Fibroblast of skin of back (primary cell): ENCODE measurements at places on chromosomes 16 and 17.

DNA sequence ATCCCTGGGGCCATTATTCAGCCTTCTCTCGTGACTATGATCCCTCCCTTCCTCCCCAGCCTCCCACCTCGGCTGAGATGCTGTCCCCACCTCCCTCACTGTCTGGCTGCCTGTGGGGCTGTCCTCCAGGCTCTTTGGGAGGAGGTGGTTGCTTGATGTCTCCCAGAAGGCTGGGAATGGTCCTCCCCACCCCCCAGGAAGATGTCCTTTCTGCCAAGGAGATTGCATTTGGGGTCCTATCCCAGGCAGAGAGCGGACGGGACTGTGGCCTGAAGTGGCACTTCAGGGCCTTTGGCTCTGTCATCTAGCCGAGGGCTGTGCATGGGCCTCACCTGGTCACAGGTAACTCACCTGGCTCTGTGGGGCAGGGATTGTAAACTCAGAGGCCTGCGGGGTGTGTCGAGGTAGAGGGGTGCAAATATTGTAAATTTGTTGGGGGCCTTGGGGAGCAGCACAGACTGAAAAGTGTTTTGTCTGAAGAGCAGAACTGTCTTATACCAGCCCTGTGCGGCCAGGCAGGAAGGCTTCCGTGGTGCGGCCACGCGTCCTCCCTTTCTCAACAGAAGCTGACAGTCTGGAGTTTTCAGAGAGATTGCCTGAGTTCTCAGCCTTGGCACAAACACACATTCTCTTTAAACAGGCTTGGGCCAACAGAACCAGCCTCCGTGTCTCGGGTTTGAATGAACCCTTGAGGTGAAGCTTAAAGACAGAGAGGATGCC is 177.9 kb downstream of the SEC14L1 start:
- peak; percentile 50 for DNase-seq

DNA sequence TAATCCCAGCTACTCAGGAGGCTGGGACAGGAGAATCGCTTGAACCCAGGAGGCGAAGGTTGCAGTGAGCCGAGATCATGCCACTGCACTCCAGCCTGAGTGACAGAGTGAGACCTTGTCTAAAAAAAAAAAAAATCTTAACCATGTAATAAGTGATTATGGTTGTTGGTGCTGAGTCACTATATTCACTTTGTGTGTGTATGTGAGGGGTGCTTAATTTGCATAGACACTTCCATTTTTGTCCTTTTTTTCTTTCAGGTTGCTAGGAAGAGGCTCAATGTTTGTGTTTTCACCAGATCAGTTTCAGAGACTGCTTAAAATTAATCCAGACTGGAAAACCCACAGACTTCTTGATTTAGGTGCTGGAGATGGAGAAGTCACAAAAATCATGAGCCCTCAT is 18.2 kb downstream of the METTL9 start:
- no peak for DNase-seq

DNA sequence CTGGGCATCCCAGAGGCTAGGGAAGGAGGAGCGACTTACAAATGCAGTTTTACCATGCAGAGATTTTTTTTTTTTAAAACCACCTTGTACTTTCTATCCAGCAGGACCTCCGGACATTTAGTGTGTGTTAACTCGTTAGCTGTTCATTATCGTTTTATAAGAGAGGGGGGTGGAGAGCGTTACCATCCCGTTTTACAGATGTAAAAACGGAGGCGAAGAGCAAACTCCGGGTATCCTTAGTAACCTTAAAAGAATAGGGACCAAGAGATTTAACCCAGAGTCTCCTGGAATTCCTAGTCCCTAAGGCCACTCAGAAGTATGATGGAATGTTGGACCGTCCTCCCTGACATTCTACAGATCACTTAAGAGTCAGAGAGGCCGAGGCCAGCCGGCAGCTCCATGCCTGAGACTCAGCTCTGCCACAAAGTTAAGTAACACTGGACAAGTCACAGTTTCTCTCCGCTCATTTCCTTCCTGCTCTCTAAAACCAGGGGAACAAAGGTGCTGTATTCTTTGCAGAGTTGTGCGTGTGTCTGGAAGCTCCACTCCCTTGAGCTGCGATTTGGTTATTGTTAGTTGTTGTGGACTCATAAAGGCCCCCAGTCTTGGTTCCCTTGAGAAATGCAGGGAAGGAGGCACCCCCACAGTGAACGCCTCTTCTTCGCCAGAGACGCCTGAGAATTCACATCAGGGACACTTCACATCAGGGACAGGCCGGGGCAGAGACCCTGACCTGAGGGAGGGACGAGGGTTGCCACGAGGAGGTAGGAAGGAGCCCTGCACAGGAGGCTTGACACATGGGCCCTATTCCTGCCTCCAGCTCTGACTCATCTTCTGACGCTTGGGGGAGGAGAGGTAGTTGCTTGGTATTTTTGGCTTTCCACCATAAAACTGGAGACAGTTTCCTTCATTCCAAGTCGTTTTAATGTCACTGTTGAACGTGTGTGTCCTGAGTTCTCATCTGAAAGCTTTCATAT is 1.2 kb downstream of the DUSP14 start:
- peak; percentile 94 for DNase-seq

GRCh38 chr17:77354420-77354669 is 213.6 kb downstream of the SEC14L1 start:
- DNase-seq: no peak

GRCh38 chr16:14286368-14287230 is 215.5 kb downstream of the MRTFB start:
- no peak for DNase-seq

- DNase-seq: no peak
Observed at GRCh38 chr16:76222087-76222486, 55.1 kb upstream of the CNTNAP4 start.

- DNase-seq: no peak
Observed at GRCh38 chr16:19240494-19240893, 45.0 kb upstream of the CLEC19A start.

- peak; percentile 33 for DNase-seq
Observed at GRCh38 chr17:57484081-57484666, 227.9 kb downstream of the MSI2 start.

GRCh38 chr17:4501295-4501949 is 2.7 kb downstream of the SPNS2 start:
- no peak for DNase-seq

DNA sequence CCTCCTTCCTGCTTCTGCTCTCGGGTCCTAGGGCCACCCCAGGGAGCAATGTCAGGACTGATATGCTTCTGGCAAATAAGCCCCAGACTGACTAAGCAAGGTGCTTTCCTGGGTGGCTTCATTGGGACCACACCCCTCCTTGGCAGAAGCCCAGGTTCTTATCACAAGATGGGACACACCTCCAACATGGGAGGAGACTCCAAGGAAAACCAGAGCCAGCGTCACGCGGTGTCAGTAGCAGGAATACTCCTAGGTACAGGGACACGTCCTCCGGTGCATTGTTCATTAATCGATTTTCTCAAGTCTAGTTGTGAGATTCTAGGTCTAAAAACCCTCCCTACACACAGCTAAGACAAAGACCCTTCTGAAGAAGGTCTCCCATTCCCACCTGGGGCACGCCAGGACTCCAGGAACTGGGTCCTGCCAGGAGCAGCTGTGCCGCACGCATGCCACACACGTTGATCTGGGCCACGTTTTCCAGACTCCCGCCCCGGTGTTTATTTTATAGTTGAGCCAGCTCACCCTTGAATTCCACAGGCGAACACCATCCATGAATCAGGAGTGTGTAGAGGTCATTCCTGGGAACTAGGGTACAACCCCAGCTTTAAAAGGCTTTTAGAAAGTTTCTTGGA is 30.8 kb downstream of the FA2H start:
- peak; percentile 39 for DNase-seq

- DNase-seq: no peak
Observed at GRCh38 chr16:76665571-76666275, 388.5 kb downstream of the CNTNAP4 start.

DNA sequence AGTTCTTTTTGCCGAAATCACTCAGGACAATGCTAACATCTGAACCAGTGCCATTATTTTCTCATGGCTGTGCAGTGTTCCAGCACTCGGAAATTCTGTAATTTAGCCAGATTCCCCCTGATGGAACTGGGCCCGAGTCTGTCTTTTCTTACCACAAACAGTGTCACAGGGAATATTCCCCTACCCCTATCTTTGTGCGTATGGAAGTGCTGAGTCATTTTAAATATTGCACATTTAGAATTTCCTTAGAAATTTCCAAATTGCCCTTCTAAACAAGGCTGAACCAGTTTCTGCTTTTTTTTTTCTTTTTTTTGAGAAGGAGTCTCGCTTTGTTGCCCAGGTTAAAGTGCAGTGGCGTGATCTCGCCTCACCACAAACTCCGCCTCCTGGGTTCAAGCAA is 88.0 kb upstream of the CREBBP start:
- no peak for DNase-seq

DNA sequence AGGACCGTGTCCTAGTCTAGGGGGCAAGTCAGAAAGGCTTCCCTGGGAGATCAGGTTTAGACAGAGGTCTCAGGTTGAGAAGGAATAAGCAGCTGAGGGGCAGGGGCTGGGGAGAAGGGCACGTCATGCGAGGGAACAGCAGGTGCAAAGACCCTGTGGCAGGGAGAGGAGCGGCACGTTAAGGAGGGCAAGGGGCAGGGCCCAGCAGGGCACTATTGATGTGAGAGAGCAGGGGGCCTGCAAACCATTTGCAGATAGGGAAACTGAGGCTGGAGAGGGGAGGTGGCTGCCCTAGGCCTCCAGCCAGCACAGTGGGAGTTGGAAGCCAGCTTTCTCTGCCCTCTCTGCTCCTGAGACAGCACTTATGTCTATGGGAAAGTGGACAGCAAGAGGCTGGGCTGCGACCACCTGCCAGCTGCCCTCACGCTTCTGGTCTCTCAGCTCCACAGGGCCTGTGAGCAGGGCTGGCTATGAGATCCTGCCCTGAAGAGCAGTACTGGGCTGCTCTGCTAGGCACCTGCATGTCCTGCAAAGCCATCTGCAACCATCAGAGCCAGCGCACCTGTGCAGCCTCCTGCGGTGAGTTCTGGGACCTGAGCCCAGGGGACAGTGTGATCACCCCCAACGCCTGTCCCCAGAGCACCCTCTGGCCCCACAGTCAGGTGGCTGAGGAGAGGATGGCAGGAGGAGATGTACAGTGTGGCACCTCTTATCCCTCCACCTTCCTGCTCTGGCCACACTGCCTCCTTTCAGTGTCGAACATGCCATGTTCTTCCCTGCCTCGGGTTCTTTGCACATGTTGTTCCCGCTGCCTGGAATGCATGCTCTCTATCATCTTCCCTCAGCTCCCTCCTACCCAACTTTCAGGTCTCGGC is 61.5 kb downstream of the USP22 start:
- no peak for DNase-seq

DNA sequence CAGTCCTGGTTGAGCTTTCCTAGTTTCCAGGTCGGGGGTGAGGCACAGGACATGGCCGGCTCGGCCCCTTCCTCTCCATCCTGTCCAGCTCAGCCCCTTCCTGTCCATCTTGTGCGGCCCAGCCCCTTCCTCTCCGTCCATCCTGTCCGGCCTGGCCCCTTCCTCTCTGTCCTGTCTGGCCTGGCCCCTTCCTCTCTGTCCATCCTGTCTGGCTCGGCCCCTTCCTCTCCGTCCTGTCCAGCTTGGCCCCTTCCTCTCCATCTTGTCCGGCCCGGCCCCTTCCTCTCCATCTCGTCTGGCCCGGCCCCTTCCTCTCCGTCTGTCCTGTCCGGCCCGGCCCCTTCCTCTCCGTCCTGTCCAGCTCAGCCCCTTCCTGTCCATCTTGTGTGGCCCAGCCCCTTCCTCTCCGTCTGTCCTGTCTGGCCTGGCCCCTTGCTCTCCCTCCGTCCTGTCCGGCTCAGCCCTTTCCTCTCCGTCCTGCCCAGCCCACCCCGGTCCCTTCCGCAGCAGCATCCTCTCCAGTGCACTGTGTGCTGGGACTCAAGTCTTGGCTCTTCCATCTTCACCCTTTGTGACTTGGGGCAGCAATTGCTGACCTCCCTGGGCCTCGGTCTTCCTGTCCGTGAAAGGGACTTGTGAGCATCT is 5.5 kb upstream of the ZNF750 start:
- DNase-seq: no peak

- DNase-seq: peak; percentile 57
Observed at GRCh38 chr16:24838554-24839266, 7.1 kb upstream of the SLC5A11 start.

DNA sequence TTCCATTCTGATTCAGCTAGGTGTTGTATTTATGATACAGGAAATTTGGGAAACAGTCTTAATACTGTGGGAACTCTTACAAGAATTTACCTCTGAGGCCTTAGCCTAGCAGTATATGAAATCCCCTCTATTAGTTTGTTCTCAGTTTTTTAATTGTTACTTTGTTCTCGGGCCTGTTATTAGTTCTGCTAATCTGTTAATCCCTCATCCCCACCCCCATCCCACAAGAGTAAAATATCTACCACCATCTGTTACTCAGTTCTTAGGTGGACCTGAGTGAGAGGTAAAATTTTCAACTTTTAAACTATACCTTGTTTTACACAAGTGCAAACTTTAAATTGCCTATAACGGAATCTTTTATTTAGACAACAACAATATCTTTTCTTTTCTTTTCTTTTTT is 47.0 kb downstream of the RHOT1 start:
- DNase-seq: no peak

DNA sequence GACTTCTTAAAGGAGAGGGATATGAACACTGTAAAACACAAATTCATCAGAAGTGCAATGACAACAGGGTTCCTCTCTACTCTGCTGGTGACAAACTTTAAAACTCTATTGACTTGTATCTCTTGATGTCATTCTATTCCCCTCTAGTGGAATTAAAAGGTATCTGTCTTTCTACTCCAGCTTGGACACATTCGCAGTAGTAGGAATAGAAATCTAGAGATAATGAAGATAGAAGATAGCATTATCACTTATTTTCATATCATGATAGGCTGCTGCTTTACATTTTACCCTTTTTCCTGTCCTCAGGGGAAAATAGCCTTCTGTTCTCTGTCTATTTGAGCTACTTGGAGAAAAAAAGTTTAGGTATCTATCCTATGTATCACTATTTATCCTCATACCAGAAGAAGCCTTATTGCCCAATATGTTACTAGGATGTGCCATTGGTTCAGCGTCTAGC is 209.6 kb upstream of the CACNG5 start:
- DNase-seq: peak; percentile 59

- DNase-seq: no peak
Observed at GRCh38 chr17:20952183-20952582, 90.6 kb downstream of the USP22 start.

DNA sequence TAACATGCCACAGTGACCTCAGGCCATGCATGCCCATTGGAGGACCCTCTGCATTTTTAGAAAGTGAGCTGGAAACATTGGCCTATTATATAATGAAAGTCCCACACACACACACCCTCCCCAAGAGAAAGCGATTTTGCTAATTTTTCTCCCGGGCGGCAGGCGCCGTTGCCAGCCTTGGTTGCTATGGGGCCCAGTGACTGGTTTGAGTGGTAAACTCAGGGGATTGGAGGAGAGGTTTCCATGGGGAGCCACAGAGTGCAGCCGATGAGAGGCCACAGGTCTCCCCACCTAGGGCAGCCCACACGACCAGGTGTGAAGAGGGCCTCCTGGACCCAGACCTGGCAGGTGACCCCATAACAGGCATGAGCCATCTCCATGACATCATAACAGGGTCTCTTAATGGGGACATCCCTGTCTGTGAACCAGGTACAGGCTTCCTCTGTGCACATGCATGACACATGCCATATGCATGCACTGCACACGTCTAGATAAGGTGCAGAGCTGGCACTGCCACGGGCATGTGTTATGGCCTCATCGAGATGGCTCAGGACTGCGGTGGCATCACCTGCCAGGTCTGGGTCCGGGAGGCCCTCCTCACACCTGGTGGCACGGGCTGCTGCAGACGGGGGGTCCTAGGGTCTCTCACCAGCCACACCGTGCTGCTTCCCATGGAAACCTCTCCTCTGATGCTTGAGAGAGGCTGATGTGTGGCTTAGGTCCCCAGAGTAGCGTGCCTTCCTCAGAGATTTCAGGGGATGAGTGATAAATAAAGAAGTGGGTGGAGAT is 144.1 kb downstream of the RBFOX3 start:
- no peak for DNase-seq

GRCh38 chr16:21302898-21303528 is 24.9 kb upstream of the CRYM start:
- DNase-seq: peak; percentile 88
